Stimulated activated CD4-positive, alpha-beta T cell treated with anti-CD3 and anti-CD28 coated beads, Interleukin-12 subunit alpha, Interleukin-12 subunit beta, amount 100 ng/mL, for 24 hours (primary cell): ENCODE measurements at places on chromosomes 1 and 21.

GRCh38 chr1:94951046-94951445 lies 24.1 kb upstream of the CNN3 start:
- no peak for DNase-seq

- DNase-seq: no peak
These were observed 127.6 kb upstream of the VAMP3 start for GRCh38 chr1:7643530-7643929.

DNA sequence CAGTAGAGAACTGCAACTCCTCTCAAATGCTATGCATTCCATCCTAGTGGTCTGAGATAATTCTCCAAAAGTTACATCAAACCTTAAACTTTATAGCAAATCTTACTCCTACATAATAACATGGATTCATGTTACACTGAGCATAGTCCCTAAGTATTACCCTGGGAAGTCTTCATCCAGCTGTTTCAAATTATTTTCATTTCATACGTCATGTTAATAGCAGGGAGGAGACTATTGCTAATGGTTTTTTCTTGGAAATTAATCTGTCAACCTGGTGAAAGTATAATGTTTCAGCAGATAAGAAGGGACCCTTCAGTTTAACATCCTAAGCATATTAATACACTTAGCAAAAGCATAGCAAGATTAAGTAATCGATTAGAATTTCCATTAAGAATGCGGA lies 318.1 kb downstream of the USP25 start:
- no peak for DNase-seq

DNA sequence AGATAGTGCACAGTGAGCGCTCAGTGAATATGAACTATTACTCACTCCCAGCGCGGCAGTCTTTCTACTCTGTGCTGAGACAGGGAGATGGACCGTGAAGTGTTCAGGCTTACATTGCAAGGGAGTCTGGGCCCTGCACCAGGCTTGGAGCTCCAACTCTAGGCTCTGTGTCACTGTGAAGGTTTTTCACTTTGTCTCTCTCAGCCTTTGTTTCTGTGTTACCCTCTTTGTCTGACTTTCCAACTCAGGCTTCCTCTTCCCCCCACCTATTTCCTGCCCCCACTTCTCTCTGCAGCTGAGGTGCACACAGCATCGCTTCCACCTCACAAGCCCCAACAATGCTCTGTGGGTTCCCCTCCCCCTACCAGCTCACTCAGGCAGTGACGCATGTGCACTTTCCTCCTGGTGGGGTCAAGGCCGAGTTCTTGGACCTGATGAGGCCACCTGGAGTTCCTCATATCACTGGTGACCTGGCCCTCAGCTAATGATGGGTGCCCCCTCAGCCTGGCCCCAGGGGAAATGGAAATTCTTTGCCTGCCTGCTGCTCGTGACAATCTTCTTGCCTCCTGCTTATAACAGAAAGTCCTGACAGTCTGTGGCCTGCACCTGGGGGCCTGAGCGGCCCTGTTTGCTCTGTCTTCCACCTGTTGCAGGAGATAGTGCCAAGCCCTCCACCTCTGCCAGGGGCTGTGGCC lies 1.1 kb upstream of the LCK start:
- DNase-seq: peak; percentile 61

GRCh38 chr1:156926175-156926574 lies 5.7 kb downstream of the LRRC71 start:
- DNase-seq: peak; percentile 40

- no peak for DNase-seq
These were observed 245.7 kb upstream of the RGS18 start for GRCh38 chr1:191912517-191912916.

DNA sequence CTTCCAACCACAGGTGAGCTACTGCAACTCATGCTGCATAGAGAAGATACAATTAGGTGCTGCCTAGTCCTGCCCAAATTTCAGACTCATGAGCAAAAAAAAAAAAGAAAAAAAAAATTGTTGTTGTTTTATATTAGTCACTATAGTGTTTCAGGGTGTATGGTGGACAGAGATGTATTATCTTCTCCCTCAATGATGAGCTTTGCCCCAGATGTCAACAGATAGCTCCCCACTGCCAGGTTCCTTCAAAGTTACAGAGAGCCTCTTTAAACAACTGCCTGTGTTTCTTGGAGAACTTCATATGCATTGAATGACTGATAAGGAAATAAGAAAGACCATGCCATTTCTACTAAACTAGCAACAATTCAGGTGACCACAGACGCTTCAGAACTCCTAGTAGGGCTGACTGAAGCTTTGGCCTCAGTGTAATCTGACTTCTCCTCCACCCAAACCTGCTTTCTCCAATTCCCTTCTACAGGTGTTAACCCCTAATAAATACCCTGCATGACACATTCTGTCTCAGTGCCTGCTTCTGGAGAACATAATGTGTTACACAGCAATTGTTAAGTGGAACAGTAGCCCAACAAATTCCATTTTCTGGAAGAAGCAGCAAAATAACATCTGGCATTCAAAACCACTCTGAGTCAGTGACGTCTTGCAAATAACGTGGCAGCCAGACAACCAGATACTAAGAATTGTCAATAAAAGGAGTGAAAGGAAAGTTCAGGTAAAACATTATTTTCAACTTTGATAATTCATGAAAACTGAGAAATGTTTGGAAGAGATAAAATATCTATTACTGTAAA lies 147.7 kb downstream of the CDC42BPA start:
- no peak for DNase-seq

- no peak for DNase-seq
These were observed 35.2 kb downstream of the DNASE2B start for GRCh38 chr1:84433258-84434080.

- DNase-seq: no peak
These were observed 2.0 kb downstream of the HPDL start for GRCh38 chr1:45328680-45329079.

DNA sequence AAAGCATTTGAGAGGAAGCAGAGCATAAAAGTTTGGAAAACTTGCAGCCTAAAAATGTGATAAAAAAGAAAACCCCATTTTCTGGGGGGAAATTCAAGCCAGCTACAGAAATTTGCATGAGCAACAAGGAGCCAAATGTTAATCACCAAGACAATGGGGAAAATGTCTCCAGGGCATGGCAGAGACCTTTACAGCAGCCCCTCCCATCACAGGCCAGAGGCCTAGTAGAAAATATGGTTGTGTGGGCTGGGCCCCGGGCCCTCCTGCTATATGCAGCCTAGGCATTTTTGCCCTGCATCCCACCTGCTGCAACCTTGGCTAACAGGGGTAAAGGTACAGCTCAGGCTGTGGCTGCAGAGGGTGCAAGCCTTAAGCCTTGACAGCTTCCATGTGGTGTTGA lies 299.6 kb upstream of the NCAM2 start:
- DNase-seq: no peak

DNA sequence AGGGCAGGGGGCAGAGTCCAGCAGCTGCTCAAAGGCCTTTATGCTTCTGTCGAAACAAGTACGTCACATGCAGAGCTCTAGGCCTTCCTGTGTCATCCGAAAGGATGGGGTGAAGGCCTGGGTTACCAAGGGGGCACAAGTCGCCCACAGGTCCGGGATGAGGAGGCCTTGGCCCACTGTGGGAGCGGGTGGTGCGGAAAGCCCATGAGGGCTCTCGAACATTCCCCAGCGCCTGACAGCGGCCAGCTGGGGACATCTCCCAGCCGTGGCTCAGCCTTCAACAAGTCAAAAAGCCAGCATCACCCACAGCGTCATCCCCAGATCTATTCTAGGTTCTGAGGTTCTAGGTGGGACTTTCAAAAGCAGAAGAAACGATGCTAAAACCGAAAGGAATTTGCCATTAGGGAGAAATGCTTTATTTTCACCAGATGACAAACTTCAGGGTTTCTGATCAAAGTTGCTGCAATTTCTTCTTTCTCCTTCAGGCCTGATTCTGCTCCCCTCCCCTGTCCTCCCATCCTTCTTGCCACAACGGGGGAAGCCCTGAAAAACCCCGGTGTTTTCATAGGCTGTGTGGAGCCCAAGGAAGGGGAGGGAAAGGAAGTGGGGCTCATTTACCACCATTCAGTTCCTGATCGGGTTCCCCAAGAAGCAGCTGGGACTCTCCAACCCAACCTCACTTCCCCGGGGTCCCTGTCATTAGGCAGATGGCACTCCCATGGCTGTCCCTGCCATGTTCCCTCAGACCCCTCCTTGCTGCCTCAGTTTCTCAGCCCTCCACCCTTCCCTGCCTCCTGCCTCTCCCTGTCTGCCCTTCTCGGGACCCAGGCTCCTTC lies 17.6 kb downstream of the GPR137B start:
- no peak for DNase-seq

- no peak for DNase-seq
These were observed 40.4 kb downstream of the UBR4 start for GRCh38 chr1:19169642-19170041.

DNA sequence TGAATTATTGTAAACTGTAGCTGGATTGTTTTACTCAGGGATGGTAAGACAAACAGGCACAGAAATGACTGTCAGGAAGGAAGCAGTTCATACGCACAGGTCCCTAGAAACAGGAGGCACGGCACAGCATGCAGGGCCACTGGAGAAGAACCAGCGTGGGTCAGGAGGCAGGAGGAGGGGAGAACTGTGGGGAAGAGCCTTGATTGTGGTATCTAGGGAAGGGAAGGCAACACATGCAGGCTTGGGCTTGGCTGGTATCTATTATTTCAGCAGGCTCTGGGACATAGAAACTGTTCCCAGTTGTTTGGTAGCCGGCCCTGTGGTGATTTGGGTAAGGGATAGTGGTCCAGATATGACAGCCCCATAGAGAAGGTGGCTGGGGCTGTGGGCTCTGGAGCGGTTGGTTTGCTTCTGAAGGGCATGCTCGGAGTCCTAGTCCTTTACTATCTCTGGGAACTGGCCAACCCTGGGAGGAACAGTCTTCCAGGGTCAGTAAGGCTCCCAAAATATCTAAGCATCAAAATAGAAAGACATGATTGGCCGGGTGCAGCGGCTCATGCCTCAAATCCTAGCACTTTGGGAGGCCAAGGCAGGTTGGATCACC lies 43.1 kb upstream of the CCSAP start:
- no peak for DNase-seq

- no peak for DNase-seq
These were observed 167.8 kb downstream of the BACH1 start for GRCh38 chr21:29466532-29466931.

DNA sequence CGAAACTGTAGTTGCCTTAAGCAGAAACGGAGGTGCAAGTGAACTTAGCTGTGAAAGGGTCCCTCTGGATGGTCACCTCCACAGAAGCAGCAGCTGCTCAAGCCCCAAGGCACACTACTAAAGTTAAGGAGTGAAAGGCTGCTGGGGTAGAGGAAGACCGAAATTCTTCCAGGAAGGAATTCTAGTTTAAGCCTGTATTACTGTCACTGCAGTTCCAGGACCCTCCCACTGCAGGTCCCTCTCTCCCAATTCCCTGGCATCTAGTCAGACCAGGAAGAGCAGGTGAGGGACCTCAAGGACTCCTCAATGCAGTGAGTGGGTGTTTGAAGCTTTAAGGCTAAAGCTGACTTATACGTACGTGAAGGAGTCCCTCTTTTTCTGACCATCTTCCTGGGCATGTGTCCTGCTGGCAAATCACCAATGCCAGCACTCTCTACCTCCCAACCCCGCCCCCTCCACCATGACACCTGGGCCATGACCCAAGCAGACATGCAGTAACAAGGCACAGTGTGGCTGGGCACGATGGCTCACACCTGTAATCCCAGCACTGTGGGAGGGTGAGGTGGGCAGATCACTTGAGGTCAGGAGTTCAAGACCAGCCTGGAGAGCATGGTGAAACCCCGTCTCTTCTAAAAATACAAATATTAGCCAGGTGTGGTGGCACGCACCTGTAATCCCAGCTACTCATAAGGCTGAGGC lies 57.2 kb downstream of the TGFBR3 start:
- no peak for DNase-seq

DNA sequence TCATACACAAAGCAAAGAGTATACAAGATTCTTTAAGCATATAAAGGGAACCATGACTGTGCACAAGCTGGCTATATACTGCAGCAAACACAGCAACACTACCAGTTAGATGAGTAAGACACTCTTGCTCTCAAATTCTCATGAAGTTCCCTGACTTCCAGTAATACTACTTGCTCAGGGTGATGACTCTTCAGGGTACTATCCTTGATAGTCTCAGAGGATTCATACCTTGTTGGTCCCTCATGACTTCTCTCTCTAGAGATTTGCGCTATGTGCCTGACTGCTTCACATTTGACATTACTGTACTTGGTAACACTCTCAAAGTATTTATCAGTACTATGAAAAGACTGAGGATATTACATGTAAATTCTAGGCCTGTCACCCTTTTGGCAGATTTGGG lies 159.8 kb upstream of the ZRANB2 start:
- no peak for DNase-seq

DNA sequence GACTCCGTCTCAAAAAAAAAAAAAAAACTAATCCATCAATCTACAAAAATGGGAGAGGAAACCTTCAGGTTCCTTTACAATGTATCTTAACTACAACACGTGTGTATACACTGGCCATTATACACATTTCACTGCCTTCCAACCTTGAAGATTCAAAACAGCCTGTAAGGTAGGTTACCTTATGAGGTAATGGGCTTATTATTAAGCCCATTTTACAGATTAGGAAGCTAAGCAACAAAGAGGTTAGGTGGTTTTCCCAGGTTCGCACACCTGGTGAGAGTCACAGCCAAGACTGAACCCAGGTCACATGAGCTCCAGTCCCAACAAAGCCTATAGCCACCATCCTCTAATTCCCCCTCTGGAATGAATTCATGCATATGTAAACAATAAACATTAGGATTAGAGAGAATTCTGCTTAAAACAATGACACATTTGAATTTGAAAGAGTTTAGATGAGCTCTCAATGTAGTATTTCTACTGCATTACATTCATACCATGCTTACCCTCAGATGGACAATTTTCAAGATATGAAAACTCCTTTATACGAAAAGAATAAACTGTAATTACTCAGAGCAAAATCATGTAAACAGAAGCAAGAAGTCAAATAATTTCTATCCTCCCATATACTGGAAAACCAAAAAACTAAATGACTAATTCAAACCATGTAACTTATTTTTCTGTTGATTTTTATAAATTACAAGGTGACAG lies 54.8 kb downstream of the EIF4G3 start:
- DNase-seq: no peak

GRCh38 chr1:40362699-40363098 lies 10.8 kb upstream of the SMAP2 start:
- no peak for DNase-seq

DNA sequence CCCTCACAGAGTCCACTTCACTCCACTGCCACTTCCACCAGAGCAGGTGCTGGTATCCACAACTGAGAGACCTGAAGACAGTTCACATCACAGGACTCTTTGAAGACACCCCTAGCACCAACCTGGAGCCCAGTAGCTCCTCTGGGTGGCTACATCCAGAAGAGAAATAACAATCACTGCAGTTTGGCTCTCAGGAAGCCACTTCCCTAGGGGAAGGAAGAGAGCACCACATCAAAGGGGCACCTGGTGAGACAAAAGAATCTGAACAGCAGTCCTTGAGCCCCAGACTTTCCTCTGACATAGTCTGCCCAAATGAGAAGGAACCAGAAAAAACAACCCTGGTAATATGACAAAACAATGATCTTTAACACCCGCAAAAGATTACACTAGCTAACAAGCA lies 113.2 kb downstream of the TENT5C start:
- no peak for DNase-seq

DNA sequence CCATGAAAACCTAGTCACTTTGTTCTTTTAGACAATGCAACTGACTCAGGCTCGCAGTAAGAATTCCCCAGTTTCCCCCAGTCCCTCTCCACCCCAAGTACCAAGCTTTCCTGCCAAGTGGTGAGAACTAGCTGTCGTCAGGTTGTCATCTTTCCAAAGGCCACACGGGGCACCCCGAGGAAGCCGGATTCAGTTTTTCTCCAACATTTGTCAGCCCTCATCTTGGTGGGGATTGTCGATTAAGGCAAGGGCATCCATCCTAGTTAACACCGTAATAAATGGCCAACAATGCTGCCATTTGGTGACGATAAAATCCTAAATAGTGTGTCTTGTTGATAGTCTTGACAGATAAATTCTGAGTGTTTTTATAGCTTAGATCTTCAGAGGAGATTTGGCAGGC lies 55.9 kb upstream of the PROX1 start:
- DNase-seq: no peak
